ENCODE measurements at places on chromosomes 3 and 15.
A peak's percentile ranks its signal among the peaks of the same experiment; 100 is the strongest.

GRCh38 chr3:153621953-153622352 is 459.9 kb downstream of the RAP2B start:
- no peak for DNase-seq

GRCh38 chr3:11132861-11133260 is 21.4 kb upstream of the HRH1 start:
- no peak for DNase-seq

GRCh38 chr3:27340534-27340933 is 28.6 kb downstream of the NEK10 start:
- no peak for DNase-seq

- DNase-seq: no peak
Measured at GRCh38 chr3:194797555-194798250, 112.0 kb downstream of the FAM43A start.

- no peak for DNase-seq
Measured at GRCh38 chr3:190626951-190627620, 113.2 kb downstream of the IL1RAP start.

- DNase-seq: no peak
Measured at GRCh38 chr15:89998141-89998661, 2.9 kb upstream of the ZNF710 start.

DNA sequence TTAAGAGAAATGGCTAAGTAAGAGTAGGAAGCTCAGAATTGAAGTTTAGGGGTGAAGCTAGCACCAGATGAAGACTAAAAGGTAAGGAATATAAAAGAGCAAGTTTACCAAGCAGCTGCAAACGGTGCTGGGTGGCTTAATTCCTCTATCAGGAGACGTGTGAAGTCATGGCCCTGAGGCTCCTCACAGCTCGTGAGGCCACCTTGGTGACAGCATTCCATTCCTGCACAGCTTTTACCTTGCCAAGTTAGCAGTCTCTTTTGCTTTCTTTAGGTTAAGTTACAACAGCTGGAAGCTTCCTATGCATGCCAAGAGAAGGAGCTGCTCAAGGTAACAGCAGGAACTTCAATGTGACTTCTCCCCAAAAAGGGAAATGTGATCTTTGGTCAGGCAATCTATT is 6.4 kb downstream of the TMCO5A start:
- DNase-seq: no peak

DNA sequence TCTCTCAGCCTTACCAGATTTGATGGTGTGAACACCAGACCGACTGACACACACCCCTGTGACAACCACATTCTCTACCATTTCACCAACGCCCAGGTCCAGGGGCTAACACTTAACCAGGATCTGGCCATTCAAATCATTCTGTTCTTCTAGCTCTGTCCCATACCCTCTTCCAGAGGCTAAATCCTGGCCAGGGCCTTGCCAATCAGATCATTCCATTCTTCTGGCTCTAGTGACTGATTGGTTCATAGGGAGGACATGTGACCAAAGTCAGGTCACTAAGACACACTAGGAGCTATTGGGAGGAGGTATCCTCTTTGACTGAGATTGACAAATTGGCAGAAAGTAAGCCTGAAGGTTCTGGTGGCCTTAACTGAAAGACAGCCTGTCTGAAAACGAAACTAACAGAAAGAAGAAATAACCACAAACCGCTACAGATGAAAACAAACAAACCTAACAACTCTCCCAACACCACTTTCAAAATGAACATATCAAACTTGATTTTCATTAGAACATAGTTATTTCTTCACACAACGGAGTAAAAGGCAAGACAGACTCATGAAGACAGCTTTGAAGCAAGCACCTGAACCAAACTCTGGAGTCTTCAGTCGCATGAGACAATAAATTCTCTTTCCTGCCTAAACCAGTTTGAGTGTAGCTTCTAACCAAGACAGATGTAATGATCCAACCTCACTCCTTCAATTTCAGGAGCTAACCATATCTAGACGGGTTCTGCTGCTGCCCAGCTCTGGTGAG is 68.5 kb downstream of the TRANK1 start:
- DNase-seq: no peak

DNA sequence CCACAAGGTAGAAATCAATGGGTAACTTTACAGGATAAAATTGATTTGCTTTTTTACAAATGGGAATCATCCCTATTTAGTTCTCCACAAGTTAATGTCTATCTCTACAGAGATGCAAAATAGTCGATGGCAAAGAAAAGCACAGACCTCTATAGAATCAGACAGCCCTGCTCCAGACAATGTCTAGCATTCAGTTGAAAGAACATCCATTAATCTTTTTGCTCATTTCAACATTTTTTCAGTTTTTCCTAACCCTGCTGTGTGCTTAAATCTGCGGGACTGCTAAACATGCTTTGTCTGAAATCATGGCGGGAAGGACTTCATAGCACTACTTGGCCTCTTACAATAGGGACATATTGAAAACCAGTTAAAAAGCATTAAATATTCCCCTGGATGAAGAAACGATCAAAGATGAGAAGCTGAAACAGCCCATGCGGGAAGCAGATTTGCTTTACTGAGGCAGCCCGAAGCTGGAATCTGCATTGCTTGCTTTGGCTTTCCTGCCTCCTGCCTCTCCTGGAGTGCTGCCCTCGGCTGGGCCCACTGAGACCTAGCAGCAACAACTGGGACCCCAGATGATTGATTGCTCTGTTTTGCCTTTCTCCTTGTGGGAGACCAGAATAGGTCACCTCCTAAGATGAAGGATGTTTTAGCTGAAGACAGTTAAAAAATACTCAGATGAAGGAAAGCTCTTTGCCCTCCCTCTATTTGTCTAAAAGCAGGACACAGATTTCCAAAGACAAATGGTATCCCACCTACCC is 38.5 kb upstream of the RASGRP1 start:
- peak; percentile 5 for DNase-seq

DNA sequence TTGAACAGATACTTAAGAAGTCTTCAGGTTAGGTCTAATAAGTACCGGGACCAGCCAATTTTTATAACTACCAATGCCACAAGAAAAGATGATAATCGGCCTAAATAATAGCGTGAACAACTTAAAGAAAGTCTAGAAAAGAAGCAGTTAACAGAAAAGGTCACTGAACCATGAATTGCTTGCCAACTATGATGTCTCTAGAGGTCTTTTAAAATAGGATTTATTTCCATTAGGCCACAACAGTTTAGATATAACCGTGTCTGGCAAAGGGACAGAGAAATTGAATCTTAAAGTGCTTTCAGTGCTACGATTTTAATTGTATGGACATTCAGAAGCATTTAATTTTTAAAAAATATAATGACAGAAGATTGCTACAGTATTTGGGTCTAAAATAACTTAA is 1070.4 kb downstream of the ROBO1 start:
- DNase-seq: no peak

DNA sequence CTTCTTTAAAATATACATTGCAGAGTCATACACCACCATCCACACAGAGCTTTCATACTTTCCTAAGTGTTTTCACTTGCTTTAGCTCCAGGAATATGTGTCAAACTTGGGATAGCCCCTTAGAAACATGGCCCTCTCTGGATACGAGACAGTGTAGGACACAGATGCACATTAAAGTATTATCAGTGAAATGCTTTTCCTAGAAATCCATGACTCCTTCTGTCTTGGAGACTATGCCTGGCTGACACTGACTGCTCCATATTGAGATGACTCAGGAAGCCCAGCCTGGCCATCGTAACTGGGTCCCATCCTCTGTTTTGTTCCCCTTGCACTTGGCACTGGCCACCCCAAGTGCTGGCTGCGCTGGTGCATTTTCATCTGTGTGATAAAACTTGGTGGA is 204.8 kb downstream of the PDZRN3 start:
- no peak for DNase-seq

- DNase-seq: no peak
Measured at GRCh38 chr3:59424268-59425010, 374.6 kb upstream of the CFAP20DC start.

GRCh38 chr3:178369006-178369405 is 167.2 kb upstream of the KCNMB2 start:
- DNase-seq: no peak

DNA sequence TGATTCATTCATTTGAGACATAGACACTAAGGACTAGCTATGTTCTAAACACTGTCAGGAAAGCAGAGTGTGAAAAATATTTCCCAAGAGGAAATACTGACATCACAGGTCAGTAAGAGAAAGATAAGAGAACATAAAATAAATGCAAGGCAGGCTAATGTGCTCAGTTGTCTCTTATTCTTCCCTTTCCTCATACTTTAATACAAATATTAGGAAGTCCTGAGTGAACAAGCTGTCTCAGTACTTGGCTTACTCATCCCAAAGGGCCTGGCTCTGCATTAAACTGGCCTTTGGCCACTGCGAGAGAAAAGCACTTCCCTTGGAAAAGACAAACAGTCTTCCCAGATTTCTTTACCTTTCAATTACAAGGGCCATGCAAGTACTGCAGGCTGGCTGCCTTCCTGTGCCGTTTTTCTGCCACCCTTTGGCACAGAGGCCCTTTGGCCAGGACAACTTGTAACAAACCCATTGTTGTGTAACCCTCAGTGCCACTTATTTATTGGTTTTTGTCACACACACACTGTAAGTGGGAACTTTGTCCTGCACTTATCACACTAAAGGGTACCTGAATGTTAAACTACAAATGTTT is 31.7 kb downstream of the EDC3 start:
- DNase-seq: no peak

DNA sequence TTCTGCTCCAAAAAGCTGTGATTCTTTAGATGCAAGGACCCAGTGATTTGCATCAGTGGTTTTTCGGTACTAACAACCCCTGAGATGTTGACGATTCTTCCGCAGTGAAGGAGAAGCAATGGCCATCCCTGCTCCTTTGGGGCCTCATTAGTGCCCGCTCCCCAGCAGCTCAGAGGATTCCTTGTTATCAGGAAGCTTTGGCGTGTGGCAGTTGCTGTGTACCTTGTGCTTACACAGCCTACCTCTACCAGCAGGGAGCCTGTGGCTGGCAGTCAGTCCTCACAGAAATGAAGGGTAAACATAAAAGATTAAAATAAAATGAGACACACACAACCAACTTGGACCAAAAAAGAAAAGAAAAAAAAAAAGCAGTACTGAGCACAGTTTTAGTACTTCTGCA is 55.2 kb downstream of the CNTN3 start:
- DNase-seq: no peak

- no peak for DNase-seq
Measured at GRCh38 chr15:95845862-95846515, 484.5 kb upstream of the NR2F2 start.

Measured in iPS DF 6.9 (cell line).